ENCODE measurements at places on chromosomes 6 and 20. TPM values are rescaled to one million over a fixed set of nuclear protein-coding genes. Genes with fewer than 3 reads are reported as not detected.
A peak's percentile ranks its signal among the peaks of the same experiment; 100 is the strongest.

The GABRR2 gene
- polyA plus RNA-seq = 0.05 TPM

The SULF2 gene
- 0.32 TPM for polyA plus RNA-seq

The PLEKHG1 gene
- polyA plus RNA-seq = 1.7 TPM

The ISM1 gene
- polyA plus RNA-seq = 0.15 TPM

The SLC39A7 gene
- 121 TPM for polyA plus RNA-seq

The TCP11 gene
- 0.16 TPM for polyA plus RNA-seq

The PKIB gene
- polyA plus RNA-seq = 4.4 TPM

The TMEM217 gene
- 3.0 TPM for polyA plus RNA-seq

The EPPIN gene
- not detected for polyA plus RNA-seq

The MEP1A gene
- polyA plus RNA-seq = not detected

The GABRR1 gene
- polyA plus RNA-seq = not detected

DNA sequence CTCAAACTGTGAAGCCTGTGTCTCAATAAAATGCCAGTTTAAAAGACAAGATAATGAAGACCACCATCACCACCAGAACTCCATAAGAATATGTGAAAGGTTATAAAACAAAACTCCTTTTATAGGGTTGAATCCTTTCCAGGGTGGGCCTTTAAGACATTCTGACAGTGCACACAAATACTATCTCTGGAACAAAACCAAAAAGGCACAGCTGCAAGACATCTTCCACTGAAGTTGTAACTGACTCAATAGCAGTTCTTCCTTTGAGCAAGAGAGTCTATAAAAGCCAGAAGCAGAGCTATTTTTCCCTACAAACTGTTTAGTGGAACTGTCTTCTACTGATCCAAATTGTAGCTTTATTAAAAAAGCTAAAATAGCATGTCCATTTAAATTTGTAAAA lies 81.6 kb downstream of the EPB41L2 start:
- peak; percentile 90 for DNase-seq

GRCh38 chr6:89071036-89071435 lies 9.5 kb upstream of the PNRC1 start:
- DNase-seq = no peak

DNA sequence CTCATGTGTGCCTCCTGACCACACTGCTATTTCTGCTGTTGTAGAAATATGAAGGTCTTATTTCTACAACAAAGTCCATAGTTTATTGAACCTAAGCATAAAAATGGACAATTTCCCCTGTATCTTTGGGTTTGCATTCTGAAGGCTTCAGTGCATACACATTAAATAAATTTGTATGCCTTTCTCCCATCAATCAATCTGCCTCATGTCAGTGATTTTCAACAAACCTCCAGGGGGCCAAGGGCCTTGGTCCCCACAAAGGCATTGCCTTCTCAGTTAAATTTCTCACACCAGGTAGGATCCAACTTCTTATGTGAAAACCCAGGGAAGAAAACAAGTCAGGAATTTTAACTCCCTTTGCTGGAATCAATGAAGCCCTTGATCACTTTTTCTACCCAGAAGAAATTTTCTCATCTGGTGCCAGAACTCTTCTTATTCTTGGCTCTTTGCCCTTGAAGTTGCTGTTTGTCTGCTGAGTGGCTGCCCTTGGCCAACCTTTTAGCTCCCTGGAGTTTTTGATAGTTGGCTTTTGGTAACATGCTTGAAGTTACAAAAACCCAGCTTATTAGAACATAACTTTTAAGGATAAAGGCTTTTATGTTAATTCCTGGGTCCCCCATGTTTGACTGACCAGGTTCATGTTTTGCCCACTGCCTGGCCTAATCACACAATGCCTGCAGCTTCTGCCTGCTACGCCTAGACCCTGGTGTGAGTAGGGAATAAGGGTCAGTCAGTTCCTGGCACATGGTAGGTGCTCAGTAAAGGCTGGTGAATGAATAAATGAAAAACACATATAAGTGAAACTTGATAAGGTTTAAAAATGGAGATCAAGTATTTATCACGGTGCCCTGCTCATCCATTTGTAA lies 37.0 kb downstream of the SHLD1 start:
- DNase-seq = peak; percentile 66

- no peak for DNase-seq
Observed at GRCh38 chr20:4009309-4009708, 6.0 kb downstream of the RNF24 start.

DNA sequence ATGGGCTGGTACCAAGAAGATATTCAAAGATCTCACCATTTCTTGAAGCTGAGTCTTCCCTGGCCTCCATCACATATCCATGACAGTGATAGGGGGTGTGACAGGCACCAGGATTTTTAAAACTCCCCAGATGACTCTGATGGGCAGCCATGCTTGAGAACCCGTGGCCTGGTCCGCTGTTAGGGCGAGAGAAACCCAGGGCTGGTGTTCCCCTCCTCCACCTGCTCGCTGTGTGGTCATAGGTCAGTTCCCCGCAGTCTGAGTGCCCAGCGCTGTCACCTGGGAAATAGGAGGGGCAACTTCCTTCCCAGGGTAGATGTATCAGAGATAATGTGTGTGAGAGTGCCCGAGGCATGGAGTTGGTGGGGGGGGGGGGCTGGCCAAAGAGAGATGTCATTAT lies 50.9 kb downstream of the TMEM242 start:
- no peak for DNase-seq

DNA sequence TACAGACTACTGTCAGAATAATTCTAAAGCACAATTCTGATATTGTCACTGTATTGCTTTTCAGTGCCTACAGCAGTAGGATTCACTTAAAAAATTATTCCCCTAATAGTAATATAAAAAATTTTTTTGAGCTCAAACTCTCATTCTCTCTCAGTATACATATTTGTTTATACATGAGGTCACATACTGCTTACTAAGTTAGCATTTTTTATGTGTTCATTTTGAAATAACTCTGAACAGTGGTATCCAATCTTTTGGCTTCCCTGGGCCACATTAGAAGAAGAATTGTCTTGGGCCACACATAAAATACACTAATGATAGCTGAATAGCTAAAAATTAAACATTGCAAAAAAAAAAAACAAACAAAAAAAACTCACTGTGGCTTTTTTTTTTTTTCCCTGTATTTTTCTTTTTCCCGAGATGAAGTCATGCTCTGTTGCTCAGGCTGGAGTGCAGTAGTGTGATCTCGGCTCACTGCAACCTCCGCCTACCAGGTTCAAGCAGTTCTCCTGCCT lies 38.6 kb downstream of the ASXL1 start:
- DNase-seq = peak; percentile 53

- DNase-seq = no peak
Observed at GRCh38 chr6:38016824-38017223, 197.3 kb downstream of the ZFAND3 start.

DNA sequence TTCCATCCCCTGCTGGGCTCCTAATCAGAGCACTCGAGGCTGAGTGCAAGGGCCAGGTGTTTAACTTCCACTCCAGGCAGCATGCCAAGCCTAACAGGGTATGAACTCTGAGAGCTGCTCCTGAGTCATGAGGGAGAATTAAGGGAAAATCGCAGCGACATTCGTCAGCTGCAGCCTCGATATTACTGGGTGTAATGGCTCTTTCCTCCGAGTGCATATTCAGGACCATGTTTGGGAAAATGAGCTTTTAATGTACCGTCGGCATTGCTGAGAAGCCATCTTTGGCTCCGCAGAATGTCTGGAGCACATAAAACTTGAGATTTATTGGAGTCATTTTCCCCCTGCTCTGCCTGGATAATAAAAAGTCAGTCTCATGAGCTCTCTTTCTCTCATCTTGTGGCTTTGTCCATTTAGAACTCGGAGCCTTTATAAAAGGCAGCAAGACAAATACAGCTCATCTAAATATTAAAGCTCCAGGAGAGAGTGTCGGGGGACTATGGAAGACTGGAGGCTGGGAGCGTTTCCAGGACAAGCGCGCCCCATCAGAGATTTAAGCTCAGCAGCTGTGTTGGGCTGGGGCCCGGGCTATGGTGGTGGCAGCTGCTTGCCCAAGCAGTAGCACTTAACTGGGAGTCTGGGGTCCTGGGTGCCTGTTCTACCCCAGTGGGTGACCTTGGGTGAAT lies 103.7 kb downstream of the TOX2 start:
- peak; percentile 93 for DNase-seq

GRCh38 chr6:26351544-26351953 lies 13.4 kb upstream of the BTN3A2 start:
- DNase-seq = peak; percentile 98

GRCh38 chr6:17469006-17469832 lies 75.8 kb downstream of the CAP2 start:
- DNase-seq = no peak

- DNase-seq = no peak
Observed at GRCh38 chr6:26431258-26432172, 8.8 kb upstream of the BTN3A3 start.

DNA sequence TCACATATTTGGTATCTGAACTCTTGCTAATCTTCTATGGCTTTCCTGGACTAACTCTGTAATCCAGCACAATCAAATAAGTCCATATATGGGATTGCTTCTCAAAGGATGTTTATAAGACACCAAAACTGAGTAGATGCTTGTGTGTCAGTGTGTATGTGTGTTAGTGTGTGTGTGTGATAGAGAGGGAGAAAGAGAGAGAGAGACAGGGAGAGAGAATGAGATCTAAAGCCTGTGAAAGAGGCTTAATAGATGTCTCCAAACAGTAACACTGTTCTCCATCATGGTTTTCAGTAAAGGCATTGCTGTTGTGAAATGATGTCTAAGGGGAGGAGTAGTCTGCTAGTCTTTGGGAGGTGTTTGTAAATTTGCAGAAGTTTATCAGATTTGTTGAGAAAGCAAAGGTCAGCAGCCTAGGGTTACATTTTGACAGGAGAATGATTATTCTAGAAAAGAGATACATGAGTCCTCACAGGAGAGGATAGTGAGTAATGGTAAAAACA lies 73.9 kb upstream of the MLIP start:
- no peak for DNase-seq

- no peak for DNase-seq
Observed at GRCh38 chr20:59677586-59677985, 73.2 kb downstream of the PHACTR3 start.

- no peak for DNase-seq
Observed at GRCh38 chr6:68189217-68189815, 445.8 kb upstream of the ADGRB3 start.

GRCh38 chr20:61252601-61253263 lies 671 bp downstream of the CDH4 start:
- peak; percentile 45 for DNase-seq

GRCh38 chr6:7050004-7050403 lies 57.8 kb upstream of the RREB1 start:
- DNase-seq = no peak

- no peak for DNase-seq
Observed at GRCh38 chr6:36691612-36692011, 6.0 kb upstream of the RAB44 start.

GRCh38 chr6:131305037-131305850 lies 170.0 kb downstream of the AKAP7 start:
- no peak for DNase-seq

DNA sequence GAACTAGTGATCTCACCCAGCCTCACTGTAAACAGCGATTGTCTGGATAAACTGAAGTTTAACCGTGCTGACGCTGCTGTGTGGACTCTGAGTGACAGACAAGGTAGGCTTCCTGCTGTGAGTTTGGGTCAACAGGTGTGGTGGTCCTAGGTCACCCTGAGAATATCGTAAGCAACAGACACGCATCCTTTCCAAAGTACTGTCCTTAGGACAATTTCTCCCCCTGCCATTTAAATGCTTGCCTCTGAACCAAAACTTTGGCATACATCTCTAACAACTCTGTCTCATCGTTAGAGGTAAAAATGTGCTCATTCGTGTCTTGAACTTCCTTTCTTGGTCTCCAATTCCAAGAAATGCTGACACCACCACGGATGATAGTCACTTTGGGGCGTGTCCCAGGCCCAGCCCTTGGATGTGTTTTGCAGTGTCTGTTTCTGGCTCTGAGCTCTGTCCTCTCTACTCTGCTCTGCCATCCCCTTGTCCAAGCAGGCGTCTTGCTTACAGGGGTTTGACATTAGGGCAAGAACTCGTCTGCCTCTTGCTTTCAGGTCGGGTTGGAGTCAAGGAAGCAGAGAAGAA lies 95.5 kb downstream of the EYA2 start:
- DNase-seq = no peak

GRCh38 chr6:122154155-122154554 lies 245.3 kb upstream of the HSF2 start:
- DNase-seq = no peak

- peak; percentile 63 for DNase-seq
Observed at GRCh38 chr6:3500262-3501014, 43.6 kb upstream of the SLC22A23 start.

DNA sequence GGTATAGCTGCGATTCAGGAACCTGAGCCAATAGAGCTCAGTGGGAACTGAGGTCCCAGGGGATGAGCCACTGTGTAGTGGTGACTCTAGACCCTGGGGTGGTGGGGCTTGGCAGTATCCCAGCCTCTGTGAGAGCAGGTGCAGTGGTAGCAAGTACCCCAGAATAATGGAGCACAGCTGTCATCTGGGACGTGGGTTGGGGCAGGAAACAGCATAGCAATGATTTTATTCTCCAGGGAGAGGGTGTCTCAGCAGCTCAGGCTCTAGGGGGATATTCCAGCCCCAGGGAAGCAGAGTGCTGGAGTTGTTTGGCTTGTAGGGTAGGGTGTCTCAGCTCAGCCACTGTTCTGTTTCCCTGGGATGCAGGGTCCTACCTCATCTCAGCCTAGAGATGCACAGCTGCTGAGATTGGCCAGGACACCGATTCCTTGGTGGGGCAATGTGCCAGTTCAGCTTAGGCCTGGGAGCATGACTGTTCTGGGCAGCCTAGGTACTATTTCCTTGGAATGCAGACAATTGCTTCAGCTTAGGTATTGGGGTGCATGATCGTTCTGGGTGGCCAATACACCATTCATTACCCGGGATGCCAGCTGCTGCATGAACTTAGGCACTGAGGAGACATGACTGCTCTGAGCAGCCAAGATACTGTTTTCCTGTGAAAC lies 34.0 kb upstream of the NUP153 start:
- DNase-seq = no peak

- DNase-seq = peak; percentile 51
Observed at GRCh38 chr6:85126485-85127167, 323.3 kb upstream of the NT5E start.

DNA sequence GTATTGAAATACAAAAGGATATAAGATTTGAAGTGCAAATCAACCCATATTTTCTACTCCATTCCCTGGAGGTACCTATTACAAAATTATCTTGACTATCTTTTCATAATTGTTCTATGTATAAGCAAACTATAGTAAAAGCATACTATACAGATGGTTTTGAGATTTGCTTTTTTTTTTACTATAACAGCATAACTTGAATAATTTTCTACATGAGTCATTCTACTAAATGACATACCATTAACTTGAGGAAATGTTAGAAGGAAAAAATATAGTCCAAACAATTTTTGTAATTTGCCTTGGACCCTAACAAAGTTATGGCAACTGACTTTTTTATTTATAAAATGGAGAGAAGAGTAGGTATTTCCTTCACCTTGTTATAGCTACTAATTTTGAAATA lies 472.7 kb downstream of the PKHD1 start:
- no peak for DNase-seq

- no peak for DNase-seq
Observed at GRCh38 chr6:54428431-54428830, 120.2 kb downstream of the TINAG start.

- DNase-seq = no peak
Observed at GRCh38 chr6:484086-484745, 92.7 kb downstream of the IRF4 start.
